ENCODE measurements at places on chromosomes 12 and 14. TPM values are rescaled to one million over a fixed set of nuclear protein-coding genes. Genes with fewer than 3 reads are reported as not detected.

STXBP6 gene
- total RNA-seq, result 5.8 TPM

NDRG2 gene
- total RNA-seq, result under 0.01 TPM

TTC7B gene
- 14.5 TPM for total RNA-seq

MYH6 gene
- total RNA-seq, result not detected

DRAM1 gene
- 150 TPM for total RNA-seq

All from osteoblast (primary cell).